ENCODE measurements at places on chromosomes 16 and 17.

DNA sequence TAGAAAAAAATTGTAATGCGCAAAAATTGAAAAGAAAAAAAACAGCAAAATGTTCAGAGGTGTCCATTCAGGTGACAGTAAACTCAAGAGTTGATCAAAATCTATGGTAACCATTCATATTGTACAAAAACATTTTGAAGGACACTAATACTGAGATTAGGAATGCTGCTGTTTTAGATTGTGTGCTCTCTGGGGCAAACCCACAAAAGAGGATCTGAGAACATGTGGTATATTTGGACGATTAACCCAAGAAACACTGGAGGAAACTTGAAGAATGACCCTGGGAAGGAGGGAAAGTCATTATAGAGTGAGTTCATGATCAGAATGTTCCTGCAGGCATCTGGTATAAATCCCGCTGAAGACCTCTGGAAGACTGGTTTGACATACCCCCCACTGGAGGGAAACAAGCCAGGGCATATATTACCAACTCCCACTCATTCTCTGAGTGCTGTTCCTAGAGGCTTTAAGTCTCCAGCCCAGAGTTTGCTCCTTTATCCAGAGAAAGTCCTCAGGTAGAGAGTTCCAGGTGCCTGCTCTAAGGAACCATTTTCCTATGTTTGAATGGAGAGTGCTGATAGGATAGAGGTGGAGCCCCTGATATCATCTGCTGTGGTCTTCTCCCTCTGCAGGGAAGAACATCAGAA, 1.2 kb downstream of the KRTAP4-2 start:
- DNase-seq: no peak

DNA sequence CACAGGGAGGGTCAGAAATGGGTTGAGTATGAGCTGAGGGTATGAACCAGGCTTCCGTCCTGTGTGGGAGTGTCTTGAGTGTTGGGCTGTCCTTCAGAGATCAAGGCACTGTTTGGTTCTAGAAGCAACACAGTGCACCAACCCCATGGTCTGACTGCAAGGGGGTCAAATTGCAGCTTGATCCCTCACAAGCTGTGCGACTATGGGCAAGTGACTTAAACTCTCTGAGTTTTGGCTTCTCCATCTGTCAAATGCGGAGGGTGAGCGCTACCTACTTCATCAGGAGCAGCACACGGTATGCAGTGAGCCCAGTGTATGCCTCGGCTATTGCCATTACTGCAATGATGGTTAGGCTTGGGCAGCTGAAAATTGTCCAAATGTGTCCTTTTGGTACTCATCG, 21.0 kb downstream of the SEC14L5 start:
- no peak for DNase-seq

DNA sequence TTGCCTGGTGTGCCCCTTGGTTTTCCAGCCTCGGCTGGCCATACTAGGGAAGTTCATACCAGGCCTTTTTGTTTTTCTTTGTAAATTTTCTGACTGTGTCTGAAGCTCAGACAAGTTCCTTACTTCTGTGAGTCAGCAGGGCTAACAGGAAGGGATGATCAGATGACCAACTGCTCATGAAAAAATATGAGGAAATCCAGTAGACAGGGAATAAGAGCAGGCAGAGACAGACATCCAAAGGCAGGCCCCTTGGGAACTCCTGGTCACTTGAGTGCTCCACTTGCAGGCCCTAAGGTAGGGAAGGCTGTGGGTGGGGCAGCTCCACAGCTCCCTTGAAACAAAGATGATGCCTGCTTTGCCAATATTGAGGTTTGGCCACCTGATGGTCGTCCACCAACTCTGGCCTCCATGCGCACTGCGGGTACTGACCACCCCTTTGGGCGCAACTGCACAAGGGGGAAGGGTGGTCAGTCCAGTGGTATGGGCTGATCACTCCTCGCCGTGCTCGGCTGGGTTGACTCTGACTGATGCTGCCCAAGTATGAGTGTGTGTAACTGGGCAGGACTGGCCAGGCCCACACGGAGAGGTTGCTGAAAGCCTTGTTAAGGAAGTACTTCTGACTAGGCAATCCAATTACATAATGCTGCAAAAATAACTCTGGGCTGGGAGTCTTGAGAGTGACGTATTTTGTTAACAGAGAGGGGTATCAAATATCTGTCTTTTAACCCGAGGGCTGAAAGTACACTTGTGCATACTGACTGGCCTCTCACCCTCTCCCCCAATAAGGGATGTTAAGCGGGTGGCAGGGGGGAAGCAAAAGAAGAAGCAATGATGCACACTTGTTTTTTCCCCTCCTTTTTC, 20.8 kb upstream of the ZFHX3 start:
- peak; percentile 54 for DNase-seq

DNA sequence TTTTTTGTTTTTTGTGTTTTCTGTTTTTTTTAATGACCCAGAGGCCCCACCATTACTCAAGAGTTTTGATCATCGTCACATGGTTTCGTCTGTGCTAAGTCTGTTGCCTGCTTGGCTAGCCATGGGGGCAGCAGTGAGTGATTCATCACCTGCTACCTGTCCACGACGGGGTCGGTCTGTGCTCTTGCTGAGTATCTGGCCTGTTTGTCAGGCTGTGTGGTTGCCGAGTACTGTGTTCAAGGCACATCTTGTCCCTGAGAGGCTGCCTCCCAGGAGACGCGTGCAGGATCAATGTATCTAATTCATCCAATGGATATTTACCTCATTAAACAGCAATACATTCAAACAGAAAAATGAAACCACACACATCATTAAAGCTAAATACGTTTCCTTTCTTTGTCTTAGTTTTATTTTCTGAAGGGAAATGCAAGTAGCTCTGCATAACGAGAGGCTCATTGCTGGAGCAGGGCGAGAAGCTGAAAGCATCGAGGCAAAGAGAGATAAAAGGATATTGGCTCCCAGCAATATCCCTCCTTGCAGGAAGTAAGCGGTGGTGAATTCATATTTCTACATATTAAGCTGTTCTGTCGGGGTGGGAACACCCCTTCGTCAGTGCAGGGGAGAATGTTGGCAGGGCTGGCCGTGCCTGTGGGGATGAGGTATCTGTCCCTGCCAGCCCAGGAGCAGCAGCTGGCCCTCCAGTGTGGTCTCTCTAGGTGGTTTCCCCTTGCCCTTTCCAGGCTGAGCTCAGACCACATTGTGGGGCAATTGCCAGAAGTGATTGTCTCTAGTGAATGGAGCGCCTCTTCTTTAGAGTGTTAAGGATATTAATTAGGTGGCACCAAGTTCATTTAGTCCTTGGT, 166.2 kb upstream of the ASIC2 start:
- DNase-seq: no peak

- DNase-seq: no peak
Observed at GRCh38 chr16:50670476-50670875, 10.6 kb downstream of the SNX20 start.

DNA sequence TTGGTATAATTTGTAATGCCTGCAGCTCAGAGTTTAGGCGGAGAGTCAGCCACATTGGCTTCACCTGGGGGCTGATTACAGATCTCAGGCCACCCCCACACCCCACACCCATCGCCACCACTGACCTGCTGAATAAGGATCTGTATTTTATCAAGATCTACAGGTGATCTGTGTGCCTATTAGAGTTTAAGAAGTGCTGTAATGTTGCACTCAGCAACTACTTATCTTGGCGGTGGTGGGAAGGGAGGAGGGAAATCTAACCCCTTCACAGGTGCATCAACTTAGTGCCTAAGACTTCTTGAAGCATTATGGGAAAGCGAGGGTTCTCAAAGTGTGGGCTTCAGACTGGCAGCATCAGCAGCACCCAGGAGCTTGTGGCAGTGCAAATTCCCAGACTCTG, 17.5 kb upstream of the KRT20 start:
- DNase-seq: no peak

DNA sequence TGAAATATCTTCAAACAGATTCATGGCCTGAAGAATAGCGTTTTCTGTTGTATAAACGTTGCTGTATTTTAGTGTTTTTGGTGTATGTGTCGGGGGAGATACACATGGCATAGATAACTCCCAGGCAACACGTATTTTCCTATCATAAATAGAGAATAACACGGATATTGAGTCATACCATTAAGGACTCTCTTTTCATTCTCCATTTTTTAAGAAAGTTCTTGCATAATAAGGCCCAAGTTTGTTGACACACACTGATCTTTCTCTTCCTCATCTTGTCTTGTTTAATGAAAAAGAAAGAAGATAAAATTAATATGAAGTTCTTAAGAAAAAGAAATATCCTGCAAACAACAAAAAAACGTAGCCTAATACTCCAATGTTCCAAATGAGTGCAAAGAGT, 13.4 kb downstream of the ABCA8 start:
- DNase-seq: no peak

DNA sequence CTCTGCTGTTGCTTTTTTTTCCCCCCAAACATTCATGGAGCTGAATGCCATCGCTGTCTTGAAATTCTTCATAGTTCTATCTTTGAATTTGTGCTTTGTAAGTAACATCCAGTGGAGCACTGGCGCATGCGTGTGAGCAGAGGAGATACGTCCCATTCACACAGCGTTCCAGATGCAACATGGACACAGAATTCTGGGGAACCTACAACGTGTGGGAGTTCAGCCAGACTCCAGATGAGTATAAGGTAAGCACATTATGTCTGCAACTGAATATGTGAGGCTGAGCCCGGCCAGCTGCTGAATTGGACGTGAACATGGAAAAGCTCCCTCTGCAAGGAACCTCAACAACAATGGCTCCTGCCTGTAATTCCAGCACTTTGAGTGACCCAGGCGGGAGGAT, 4.3 kb upstream of the ATP1B2 start:
- no peak for DNase-seq

DNA sequence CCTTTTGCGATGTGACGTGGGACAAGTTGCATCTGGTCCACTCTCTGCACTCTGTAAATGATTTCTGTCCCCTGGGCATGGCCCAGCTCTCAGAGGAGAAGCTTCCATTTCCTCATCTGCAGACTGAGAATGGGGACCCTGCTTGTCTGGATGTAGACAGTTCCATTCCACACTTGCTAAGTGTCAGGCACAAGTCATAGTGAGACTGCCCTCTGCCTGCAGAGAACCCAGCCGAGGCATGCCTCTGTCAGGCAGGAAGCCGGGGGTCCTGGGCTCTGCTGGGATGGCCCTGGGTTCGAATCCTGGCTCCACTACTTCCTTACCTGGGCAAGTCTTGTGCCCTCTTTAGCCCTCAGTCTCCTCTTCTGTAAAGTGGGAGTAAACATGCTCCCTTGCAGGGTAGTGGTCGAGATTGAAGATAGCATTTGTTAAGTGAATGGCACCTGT, 4.1 kb downstream of the MAP2K3 start:
- no peak for DNase-seq

- no peak for DNase-seq
Observed at GRCh38 chr17:46814446-46814845, 4.0 kb downstream of the WNT3 start.

DNA sequence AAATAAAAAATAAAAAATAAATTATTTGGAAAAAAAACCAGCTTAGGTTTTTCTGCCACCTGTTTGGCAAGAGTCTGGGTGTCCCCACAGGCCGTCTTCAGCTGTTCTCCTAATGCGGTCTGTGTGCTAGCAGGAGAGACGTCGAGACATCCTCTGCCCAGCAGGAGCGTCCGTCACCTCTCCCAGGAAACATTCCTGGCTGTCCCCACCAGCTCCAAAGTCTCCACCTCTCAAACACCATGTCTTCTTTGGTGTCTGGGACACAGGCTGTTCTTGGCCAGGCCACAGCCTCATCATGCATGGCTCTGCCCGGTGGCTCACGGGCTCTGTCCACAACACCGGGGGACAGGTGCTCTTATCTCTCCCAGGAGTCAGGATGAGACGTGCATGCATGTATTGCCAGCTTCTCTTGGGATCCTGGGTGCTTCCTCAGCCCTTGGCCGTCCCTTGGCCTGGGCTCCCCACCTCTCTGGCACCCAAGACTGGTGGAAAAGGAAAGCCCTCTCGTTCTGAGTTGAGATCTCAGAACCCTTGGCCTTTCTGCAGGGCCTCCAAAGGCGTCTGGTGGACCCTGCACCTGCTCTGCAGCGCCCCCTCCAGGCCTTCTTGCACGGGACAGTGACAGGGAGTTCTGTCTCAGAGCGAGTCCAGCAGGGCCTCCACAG, 84.9 kb upstream of the CBX4 start:
- no peak for DNase-seq

GRCh38 chr16:75647492-75648264, at the start of the genes KARS1 and TERF2IP:
Gene KARS1 (minus strand): TSS chr16:75647665. CDS start chr16:75647639, 26 bp downstream.
Gene TERF2IP (plus strand): TSS chr16:75647773. CDS start chr16:75647883, 110 bp downstream.
- peak; percentile 80 for DNase-seq

GRCh38 chr17:55585629-55586028, 74.4 kb upstream of the SMIM36 start:
- no peak for DNase-seq

DNA sequence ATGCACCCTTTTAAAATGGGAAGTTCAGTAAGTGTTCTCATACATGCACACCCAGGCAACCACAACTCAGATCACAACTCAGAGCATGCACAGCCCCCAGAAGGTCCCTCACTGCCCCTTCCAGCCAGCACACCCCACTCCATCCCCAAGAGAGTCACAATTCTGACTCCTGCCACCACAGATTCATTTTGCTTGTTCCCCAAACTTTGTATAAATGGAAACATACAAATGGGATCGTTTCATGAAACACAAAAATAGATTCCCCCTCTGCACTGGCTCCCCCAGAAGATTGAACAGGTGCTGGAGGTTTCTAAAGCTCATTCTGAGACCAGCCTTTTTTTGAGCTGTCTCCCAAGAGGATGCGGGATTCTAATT, 3.3 kb upstream of the TNFRSF13B start:
- DNase-seq: no peak

DNA sequence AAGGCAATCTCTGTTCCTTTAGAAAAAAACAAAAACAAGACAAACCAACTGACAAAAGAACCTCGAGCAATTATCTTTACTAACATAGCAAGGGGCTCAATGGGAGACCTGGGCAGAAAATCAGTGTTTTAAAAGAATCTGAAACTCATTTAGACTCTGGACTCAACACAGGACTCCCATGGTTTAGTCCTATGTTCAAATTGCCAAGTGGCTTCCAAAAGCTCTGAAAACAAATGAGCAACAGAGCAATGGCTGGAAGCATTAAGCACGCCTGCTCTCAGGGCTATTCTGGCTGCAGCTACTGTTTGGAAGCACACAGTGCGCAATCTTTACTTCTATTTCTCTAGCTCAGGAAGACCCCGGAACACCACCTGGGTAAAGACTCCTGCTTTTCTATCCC, 162.0 kb downstream of the AATF start:
- no peak for DNase-seq

DNA sequence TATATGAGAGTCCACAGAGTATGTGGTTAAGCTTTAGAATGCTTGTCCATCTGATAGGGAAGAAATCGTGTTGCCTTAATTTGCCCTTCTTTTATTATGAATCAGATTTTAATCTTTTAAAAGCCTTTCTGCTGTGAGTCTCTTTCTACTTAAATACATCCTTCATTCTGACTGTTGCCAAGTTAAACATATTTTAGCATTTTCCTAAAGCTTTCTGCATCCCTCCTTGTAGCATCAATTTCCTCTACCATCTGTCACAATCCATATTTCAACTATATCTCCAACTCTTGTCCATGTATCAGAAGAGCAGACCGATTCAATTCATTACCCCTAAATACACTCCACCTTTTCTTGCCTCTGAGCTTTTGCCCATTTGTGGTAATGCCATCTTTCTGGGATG, 20.5 kb upstream of the FA2H start:
- DNase-seq: no peak

Data from amniotic stem cell (primary cell).